SJCRH30 (cell line): ENCODE measurements at places on chromosomes 7 and 10.

DNA sequence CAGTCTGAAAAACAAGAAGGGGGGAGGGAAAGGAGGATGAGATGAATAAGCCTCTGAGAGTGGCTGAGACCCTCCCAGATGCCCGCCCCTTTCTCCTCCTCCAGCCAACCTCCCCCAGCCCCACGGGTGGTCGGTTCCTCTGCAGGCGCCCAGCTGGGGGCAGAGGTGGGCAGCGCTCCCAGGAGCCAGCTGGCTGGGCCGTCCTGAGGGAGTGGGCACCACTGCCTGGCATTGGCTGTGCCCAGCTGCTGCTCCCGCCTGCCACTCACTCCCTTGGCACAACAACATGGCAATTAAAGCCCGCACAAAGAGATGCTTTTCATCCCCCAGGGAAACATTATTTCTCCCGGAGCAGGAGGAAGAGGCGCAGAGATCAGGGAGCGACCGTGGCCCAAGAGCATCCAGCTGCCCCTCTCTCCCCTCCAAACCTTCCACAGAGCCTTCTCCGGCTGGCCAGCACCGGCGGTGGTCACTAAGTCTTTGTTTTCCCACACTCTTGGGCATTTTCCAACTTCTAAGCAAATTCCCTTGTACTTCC, 107.2 kb downstream of the SPDYE5 start:
- DNase-seq = no peak

DNA sequence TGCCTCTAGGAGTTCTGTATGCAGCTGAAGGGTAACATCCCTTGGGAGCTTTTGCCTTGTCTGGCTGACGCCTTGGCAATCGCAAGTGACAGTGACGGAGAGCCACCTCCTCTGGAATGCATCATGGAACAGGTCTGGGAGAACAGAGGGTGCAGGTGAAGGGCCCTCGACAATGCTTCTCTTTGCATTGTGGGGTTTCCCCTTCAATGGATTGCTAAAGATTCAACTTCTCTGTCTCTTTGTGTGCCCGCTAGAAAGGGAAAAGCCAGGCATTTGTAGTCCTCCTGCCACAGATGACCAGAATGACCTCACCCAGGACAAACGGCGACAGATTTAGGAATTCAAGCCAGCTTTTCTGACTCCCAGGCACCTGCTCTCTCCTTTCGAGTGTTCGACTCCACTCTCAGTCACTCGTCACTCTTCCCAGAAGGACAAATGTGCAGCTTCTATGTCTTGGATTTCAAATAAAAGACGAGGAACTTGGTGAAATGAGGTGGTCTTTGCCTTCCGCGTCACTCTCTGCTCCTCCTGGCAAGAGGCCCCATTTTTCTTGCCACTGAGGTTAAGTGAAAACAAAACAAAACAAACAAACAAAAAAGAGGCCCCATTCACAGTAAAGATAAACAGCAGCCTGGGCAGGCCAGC, 26.1 kb downstream of the IL2RA start:
- DNase-seq = no peak

DNA sequence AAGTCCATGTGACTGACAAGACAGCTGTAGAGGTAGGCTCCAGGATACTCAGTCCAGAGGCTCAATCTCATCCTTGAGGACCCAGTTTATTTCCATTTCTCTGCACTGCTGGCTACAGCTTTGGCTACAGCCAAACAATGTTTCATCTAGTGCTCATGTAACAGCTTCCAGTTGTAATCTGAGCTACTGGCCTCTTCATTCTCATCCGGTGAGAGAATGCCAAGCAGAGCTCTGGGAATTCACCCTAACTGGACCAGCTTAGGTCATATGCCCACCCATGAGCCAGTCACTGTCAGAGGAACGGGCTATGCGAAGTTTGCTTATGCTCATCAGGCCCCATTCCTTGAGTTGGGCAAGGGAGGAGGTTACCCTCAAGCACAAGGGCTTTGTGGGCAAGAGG, 192.9 kb downstream of the EVX1 start:
- DNase-seq = peak; percentile 46

- no peak for DNase-seq
These were observed 41.3 kb downstream of the IL2RA start for GRCh38 chr10:6020826-6021225.

DNA sequence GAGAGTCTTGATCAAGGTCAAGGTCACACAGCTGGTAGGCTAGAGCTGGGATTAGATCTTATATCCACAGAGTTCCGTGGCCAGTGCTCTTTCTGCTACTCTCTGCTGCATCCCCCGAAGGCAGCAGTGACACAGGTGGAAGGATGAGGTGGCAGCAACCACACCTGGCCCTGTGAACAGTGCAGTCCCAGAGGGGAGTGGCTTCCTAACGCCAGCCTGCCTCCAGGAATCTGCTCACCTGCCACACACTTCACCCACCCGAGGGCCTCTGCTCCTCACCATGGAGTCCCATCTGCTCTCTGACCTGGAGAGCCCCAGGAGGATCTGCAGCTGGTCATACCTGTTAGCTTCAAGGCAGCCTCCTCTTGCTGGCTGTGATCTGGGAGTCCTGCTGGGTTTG, 484.2 kb downstream of the PLXNA4 start:
- no peak for DNase-seq

- peak; percentile 13 for DNase-seq
These were observed 175.9 kb downstream of the BAMBI start for GRCh38 chr10:28853195-28853594.

DNA sequence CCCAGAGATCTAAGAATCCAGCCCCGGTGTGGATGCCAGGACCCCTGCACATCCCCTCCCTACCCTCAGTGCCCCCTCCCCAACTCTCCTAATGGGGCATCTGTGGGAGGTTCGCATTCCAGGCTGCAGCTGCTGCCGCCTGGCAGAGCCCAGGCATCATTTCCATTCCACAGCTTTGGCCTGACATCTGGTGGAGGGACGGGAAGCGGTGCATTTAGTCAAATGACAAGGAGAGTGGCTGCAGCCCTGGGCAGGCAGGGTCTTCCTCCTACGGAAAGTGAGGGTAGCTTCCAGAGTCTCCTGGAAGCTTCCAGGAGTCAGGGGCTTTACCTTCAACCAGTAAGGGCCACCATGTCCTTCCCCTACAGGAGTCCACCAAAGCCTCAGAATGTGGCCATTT, 30.8 kb downstream of the PRLHR start:
- DNase-seq = peak; percentile 78

- peak; percentile 30 for DNase-seq
These were observed 448.1 kb upstream of the PODXL start for GRCh38 chr7:132004529-132004928.
